OCI-LY7 (cell line): ENCODE measurements at places on chromosomes 4 and X.

GRCh38 chr4:120843849-120844527 lies 78.5 kb downstream of the PRDM5 start:
- peak; percentile 32 for DNase-seq

DNA sequence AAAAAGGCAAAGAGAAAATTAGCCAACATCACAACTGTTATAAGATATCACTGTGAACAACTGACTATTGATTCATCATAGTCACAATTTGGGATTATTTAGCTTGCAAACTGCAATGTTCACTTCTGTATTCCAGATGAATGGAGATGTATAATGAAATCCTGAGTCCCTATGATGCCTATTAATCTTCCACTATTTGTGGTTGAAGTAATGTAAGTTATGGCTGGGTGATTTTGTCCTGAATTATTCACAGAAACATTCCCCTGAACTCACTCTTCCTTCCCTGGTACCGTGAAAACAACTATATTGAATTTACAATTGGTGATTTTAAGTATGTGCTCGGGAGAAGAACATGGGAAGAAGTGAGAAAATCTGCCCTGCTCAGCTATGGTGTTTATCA lies 50.8 kb upstream of the NPFFR2 start:
- DNase-seq = no peak

DNA sequence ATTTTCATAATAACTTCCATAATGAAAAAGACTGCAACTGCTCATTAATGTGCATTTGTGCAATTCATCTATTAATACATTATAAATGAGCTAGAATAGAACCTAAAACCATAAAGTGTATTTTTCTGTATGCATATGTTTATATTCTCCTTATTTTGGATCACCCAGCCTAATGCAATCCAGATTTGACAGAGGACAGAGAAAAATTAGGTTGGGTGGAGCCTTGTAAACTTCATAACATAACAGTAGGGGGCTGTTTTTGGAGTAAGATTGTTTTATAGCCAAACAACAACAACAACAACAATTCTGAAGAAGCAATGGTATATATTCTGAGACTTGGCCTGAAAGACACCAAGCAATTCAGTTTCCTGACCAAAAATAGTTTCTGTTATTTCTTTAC lies 615.3 kb upstream of the SLIT2 start:
- no peak for DNase-seq

GRCh38 chr4:144463896-144464295 lies 182.1 kb upstream of the HHIP start:
- DNase-seq = no peak

DNA sequence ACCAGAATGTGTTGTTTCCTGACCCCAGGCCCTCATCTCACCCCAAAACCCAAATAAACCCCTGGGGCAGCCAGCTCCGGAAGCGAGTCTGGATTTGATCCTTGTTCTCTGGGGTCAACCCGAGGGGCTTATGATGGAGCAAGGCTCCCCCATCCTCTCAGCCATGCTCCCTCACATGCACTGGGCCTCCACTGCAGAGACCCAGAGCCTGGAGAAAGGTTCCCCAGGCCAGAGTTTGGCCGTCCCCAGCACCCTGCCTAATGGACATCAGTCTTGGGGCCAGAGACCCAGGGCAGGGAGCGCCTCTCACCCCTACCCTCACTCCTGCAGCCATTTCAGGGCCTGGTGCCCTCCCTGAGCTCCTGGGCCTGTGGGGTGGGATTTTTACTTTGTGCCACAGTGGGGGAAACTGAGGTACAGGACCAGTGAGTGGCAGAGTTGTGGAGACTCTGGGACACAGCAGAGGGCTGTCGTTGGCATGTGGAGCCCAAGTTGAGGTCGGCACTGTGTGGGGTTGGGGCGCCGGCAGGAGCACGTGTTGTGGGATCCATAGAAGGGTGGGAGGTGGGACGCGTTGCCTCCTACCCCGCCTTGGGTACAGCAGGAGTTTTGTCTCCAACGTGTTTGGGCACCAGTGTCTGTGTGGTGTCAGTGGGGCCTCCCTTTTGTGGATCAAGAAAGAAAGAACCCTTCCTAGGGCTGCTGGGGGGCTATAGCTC lies 3.6 kb downstream of the FGFR3 start:
- no peak for DNase-seq
